ENCODE measurements at places on chromosomes 2 and 18. TPM values are rescaled to one million over a fixed set of nuclear protein-coding genes. Genes with fewer than 3 reads are reported as not detected.

The HOXD9 gene
- total RNA-seq = 1.7 TPM

The OTX1 gene
- 4.3 TPM for total RNA-seq

The IL1RL2 gene
- not detected for total RNA-seq

The EGR4 gene
- 0.27 TPM for total RNA-seq

The SMAD7 gene
- total RNA-seq = 28.9 TPM
